ENCODE measurements at places on chromosomes 3 and 15. TPM values are rescaled to one million over a fixed set of nuclear protein-coding genes. Genes with fewer than 3 reads are reported as not detected.
A peak's percentile ranks its signal among the peaks of the same experiment; 100 is the strongest.

- DNase-seq, result no peak
Observed at GRCh38 chr3:15634671-15635070, 33.1 kb downstream of the BTD start.

Gene CHRM5
- total RNA-seq, result 0.20 TPM

GRCh38 chr3:20186600-20187004 lies 596 bp upstream of the SGO1 start:
- peak; percentile 6 for DNase-seq

Gene NR1I2
- total RNA-seq, result not detected

- no peak for DNase-seq
Observed at GRCh38 chr3:17724122-17724521, 18.3 kb downstream of the TBC1D5 start.

DNA sequence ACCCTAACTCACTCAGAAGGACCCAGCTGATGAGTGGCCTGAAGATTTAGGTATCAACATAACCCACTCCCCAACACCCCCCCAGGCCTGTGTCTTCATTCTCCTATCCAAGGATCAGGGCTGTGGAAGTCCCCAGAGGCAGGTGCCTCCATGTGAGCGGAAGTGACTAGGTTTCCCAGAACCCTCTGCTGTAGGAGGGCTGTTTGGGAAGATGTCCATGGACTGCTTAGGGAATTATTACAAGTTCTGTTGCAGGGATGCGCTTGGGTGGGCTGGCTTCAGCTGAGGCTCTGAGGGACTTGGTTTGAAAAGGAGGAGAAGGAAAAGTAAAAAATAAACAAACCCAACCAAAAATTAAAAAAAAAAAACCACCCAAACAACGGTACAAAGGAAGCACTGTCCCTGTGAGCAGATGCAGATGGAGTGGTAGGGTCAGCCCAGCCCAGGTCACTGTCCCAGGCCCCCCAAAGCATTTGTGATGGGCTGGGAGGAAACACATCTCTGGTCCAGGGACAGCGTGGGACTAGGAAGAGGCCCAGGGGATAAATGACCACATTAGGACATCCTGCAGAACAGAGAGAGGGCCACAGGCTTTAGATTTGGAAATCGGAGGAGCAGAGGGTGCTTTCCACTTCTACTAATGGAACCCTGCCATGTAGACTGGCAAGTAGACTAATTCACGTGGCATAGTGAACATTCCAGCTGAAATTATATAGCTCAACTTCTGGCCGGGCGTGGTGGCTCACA lies 12.2 kb upstream of the APOD start:
- no peak for DNase-seq

GRCh38 chr3:126372413-126373145 lies 15.4 kb upstream of the KLF15 start:
- no peak for DNase-seq

- DNase-seq, result no peak
Observed at GRCh38 chr3:29064085-29064484, 216.8 kb upstream of the RBMS3 start.

GRCh38 chr3:15520804-15521572 lies 518 bp downstream of the COLQ start:
- peak; percentile 8 for DNase-seq

DNA sequence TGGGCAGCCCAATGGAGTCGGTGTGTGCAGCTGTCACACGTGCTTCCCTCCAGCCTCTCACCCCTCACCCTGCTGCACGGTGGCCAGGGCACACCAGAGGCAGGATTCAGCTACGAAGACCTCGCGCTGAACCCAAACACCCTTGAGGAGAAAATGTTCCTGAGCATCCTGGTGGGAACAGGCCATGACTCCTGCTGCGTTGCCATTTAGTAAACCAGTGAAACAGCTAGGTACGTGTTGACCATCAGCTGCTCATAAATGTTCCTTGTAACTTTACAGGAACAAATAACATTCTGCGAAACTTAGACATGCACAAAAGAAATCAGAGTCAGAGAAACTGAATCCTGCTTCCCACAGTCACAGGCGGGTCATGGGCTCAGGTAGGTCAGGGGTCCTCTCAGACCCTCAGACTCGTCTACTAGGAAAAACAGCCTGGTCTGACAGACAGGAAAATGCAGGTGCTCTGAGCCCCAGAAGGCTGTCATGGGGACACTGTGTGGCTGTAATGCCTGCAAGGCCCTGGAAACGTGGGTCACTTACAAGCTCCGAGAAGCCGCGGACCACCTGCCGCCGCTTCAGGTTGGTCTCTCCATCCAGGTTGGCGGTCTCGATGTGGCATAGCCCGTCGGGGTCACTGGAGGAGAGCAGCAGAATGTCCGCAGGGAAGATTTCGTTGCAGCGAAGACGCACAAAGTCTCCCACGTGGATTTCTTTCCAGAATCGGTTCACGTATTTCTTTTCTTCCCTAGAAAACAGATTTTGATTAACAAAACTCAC lies 82.5 kb downstream of the ATP10A start:
- DNase-seq, result no peak

GRCh38 chr3:122024800-122025199 lies 2.8 kb upstream of the ILDR1 start:
- no peak for DNase-seq

GRCh38 chr15:98554272-98555172 lies 93.8 kb upstream of the IGF1R start:
- DNase-seq, result no peak

GRCh38 chr3:134938029-134938525 lies 143.0 kb downstream of the EPHB1 start:
- no peak for DNase-seq

Gene GOLGA6B
- not detected for total RNA-seq

Gene ALS2CL
- 5.8 TPM for total RNA-seq

DNA sequence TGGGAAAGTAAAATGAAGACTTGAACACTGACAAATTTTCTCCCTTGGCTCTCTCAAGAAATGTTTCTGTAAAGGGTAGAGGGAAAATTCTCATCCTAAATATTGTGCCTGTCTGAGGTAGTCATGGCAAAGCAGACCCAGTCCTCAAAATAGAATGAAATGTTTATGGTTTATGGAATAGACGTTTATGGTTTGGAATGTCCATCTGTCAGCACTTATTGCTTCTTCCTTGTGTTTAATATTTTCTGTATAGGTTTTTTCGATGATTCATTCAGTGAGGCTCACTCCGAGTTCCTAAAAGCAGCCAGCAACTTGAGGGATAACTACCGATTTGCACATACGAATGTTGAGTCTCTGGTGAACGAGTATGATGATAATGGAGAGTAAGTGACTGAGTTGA lies 13.9 kb downstream of the ELL3 start:
- no peak for DNase-seq

GRCh38 chr15:39736412-39737195 lies 46.0 kb downstream of the FSIP1 start:
- no peak for DNase-seq

GRCh38 chr3:49166752-49167556 lies 823 bp upstream of the CCDC71 start:
- DNase-seq, result no peak

Gene LMOD3
- not detected for total RNA-seq

GRCh38 chr3:189720736-189721417 lies 89.7 kb downstream of the TP63 start:
- DNase-seq, result no peak

- DNase-seq, result no peak
Observed at GRCh38 chr3:127045435-127046045, 62.6 kb downstream of the PLXNA1 start.

GRCh38 chr15:78828920-78829319 lies 17.7 kb upstream of the ADAMTS7 start:
- DNase-seq, result no peak

All from lung microvascular endothelial cell (primary cell).